ENCODE measurements at places on chromosomes 1 and 21.

- DNase-seq: no peak
Observed at GRCh38 chr1:209850342-209850979, 22.7 kb downstream of the UTP25 start.

DNA sequence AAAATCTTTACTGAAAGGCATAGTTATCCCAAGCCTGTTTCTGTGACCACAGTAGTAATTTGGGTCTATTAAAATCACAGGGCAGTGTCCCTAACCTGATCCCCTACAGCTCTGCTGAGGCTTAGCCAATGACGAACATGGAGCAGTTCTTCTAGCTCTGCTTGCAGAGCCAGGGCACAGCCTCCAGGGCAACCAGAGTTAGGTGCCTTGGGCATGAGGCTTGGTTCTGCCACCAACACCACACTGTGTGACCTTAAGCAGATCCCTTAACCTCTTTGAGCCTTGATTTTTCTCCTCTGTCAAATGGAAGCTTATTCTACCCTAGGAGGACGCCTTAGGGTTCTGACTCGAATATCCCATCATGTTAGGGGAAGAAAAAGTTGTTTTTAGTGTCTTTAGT, 86.7 kb upstream of the TLR5 start:
- DNase-seq: no peak

DNA sequence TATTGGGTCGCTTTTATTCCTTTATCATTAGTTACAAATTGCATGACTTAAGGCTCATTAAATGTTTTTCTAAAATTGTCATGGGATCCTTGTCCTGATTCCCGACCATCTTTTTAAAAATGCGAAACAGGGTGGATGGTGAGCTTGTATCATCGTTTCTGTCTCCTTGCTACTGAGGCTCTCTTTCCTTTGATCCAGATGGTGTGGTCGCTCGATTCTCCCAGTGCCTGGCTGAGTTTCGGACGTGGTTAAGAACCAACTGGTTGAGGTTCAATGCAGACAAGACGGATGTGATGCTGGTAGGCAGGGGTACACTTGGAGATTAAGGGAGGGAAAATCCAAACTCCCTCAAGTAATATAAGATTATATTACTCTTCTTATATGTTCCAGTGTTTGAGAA, 1.2 kb downstream of the MIER1 start:
- DNase-seq: no peak

DNA sequence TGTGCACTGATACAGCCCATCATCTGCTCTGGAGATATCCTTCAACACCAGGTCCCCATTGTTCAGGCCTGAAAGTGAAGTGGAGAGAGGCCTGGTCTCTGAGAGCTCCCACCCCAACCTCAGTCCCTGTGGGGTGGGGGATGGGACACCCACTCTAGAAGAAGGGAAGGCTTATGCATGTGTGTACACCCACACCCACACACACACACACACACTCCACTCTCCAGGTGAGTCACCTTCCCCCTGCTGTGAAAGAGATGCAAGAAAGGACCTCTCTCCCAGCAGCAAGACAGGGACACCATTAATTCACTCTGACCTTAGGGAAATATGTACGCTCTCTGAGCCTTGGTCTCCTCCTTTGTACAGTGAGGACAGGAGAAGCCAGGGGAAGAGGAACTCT, 5.9 kb downstream of the VSIG8 start:
- DNase-seq: no peak

DNA sequence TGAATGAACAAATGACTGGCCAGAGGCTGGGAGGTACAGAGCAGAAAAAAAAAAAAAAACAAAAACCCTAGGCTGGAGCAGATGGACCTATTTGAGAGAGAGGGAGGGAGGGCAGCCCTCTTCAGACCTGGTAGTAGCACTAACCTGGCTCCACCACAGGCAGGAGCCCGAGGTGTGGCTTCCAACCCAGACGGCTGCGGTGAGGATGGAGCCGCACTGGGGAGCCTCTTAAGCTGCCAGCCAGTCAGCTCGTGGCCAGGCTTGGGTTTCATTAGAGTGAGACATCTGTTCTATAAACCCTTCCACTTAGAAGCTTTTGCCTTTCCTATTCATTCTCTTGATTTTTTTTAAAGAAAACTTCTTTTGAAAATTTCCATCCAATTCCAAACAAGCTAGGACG, 16.8 kb downstream of the LGR6 start:
- no peak for DNase-seq

DNA sequence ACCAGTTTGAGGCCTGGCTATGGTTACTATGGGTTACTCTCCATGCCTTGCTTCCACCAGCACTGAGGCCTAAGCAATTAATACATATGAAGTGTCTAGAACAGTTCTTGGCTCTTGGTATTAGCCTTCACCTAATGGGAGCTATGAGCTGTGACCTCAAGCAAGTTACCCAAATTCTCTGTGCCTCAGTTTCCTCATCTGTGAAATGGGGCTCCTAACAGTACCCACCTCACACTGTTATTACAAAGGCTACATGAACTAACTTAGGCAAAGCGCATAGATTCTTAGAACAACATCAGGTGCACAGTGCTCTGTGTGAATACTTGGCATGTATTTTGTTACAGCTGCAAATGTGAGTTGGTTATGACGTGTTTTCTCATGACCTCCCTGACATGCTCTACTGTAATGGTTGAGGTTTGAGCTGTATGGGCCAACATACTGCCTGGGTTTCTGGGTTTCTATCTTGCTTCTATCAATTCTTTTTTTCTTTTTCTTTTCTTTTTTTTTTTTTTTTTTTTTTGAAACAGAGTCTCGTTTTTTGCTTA, 26.5 kb downstream of the CDCP2 start:
- no peak for DNase-seq

DNA sequence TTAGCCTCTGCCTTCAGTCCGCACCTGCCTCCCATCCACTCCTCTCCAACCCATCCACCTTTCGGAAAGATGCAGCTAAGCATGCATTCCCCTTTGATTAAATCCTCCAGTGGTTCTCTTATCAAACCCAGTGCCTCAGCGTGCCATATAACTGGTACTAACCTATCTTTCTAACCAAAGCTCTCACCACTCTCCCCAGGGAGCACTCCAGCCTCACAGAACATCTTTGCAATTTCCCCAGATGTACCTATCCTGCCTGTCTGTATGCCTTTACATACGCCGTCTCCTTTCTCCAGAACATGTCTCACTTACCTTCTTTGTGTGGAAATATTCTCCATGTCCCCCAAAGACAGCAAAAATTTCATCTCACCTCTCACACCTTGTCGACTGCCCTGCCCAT, 80.0 kb downstream of the SLC25A24 start:
- no peak for DNase-seq

DNA sequence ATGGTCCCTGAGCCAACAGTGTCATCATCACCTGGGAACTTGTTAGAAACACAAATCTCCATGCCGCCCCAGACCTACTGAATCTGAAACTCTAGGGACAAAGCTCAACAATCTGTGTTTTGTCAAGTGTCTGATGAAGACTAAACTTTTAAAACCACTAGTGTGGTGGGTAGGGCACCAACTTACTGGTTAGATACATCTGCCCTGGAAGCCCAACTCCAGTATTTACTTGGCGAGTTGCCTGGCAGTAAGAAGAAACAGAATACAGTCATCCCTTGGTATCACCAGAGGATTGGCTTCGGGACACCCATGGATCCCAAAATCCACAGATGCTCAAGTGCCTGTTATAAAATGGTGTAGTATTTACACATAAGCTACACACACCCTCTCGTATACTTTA, 367.9 kb upstream of the DUSP10 start:
- DNase-seq: no peak

- DNase-seq: no peak
Observed at GRCh38 chr1:93668121-93668520, 13.5 kb downstream of the BCAR3 start.

DNA sequence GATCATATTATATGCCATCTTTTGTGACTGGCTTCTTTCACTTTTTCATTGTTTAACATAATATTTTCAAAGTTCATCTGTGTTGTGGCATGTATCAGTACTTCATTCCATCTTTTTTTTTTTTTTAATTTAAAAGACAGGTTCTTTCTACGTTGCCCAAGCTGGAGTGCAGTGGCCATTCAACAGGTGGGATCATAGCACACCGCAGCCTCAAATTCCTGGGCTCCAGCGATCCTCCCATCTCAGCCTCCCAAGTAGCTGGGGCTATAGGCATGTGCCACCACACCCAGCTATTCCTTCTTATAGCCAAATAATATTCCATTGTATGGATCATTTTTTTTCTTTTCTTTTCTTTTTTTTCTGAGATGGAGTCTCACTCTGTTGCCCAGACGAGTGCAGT, 34.6 kb upstream of the ZNF281 start:
- DNase-seq: no peak

- peak; percentile 78 for DNase-seq
Observed at GRCh38 chr1:161082996-161083747, 6.2 kb downstream of the NECTIN4 start.

DNA sequence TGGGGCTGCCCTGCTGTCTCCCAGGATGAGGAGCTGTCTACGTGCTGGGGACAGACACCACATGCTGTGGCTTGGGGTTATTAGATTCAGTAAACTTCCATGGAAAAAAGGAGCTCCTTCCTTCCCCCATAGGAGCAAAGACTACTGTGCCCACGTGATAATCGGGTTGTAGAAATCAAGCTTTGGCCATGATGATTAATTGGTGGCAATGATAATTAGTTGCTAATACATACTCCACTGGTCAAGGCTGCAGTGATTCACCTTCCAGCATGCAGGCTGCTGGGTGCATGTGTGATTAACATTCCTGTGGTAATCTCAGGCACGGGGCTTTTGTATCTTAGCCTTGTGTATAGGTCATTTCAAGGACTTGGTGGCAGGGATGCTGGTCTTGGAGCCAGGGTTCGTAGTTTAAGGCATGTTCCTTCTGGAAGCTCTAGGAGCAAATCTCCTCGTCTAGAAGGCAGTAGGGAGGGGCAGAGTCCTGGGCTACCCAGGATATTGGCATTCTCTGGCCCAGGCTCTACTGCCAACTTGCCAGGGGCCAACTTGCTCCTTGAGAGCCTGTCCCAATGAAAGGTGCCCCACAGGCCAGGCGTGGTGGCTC, 41.4 kb downstream of the TMCO4 start:
- no peak for DNase-seq

GRCh38 chr1:111253876-111254275, 26.4 kb downstream of the CHI3L2 start:
- no peak for DNase-seq

DNA sequence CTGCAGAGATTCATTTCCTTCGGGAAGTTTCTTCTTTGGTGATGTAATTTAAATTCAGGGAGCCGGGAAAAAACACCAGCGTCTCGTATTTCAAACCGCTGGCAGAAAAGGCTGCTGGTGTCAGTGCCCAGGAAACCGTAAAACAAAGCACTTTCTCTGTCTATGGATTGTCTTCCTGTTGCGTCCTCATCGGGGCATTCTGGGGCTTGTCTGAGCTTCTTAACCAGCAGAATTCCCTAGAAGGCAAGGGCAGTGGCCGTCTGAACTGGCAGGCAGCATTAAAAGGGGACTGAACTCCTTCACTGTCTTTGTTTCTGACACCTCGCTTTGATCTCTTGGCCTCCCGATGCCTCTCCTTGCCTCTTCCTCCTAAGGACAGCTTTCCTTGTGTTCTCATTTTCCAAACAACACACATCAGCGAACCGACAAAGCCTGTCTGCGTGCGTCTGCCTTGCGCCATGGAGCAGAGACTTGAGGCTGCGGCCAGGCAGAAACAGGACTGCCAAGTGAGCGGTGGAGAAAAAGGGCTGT, 391.6 kb upstream of the VAMP3 start:
- no peak for DNase-seq

DNA sequence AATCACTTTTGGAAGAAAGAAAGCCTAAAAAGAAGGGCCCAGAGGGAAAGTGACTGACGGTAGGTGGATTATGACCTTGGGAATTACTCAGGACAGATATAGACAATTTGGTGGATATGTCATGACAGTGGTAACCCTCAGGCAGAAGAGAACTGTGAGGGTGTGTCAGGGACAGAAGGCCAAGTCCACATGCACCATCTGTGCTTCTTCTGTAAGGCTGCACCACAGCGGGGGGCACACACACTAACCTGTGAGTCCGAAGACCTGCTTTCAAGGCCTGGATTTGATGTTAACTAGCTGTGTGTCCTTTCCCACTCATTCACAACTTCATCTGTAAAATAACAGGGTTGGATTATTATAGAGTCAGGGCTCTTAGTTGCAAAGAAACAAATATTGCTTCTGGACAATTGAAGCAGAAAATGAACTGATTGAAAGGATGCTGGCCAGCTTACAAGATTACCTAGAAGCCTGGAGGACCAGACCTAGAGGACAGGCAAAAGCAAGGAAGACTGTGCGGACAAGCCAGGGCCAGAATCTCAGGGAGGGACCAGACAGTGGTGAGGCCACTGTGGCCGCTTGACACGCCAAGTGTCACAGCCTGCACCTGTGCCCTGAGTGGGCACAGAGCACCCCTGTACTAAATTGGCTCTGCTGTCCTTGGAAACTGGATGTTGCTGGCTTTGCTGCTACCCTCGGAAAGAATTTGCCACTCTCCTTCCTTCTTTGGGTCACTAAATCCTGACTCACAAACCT, 34.7 kb upstream of the USP24 start:
- no peak for DNase-seq

DNA sequence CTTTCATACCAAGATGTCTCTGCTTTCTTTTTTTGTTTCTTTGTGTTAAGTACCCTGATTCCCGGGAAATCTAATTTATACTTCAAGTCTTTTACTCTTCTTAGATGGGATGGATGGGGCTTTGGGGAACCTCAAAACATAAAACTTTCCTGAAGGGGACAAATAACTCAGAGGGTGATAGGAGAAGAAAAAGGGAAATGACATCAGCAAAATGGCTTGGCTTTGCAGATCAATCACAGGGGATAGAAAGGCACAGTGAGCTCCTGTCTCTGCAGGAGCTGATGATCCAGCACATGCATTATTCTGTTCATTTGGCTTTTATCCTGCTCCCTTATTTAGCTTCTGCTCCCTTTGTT, 1.4 kb upstream of the CA14 start:
- DNase-seq: no peak

DNA sequence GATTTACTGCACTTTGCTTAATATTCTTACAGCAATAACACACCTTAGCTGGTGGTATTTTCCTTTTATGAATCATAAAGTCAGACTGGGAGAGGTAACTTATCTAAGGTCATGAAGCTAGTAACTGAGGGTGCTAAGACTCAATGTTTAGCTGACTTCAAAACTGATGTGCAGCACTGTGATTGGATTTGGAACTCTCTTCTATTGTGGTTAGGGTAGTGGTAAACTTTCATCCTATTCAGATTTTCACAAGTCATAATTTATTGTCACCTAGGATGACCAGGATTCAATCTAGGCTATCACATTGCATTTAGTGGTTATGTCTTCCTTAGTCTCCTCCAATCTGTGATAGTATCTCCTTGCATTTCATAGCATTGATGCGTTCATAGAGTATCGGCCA, 18.9 kb downstream of the EPB41 start:
- no peak for DNase-seq

DNA sequence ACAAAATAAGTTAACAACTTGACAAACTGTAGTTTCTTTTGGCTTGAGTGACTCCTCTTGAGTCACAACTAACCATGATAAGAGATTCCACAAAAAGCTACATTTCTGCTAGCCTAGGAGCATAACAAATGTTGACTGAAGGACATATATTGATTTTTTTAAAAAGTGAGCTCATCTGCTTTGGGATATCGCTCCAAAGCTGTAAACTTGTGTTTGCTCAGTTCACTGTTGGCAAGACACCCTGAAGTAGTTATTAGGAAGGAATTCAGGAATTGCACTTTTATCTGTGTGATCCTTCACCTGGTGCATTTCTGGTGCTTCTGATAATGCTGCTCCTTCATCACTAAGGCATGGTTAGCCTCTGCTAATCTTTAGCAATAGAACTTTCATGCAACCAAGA, 23.7 kb downstream of the RWDD3 start:
- no peak for DNase-seq

All from mucosa of descending colon (tissue), 3 donors.